ENCODE measurements at places on chromosomes 1 and 21.

- no peak for DNase-seq
Observed at GRCh38 chr1:69244211-69244610, 323.5 kb upstream of the LRRC7 start.

DNA sequence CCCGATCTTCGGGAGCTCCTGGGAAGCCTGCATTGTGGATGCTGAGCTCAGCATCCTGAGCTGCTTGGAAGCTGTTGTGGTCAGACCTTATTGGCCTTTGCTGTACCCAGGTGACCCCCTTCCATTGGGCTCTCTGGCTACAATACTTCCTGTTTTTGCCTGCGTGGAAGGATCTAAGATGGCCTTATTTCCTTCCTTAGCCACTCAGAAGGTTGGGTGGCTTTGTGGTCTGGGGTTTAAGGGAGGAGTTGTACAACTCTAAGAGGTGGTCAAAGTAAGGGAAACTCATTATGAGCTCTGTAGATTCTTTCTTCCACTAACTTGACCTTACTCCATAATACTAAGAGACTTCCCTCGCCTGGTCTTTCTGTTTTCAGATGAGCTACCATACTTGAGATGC lies 17.7 kb downstream of the PFKFB2 start:
- no peak for DNase-seq

- DNase-seq: no peak
Observed at GRCh38 chr1:226403201-226404034, 4.5 kb downstream of the PARP1 start.

GRCh38 chr1:12441414-12442105 lies 176.4 kb downstream of the DHRS3 start:
- DNase-seq: no peak

GRCh38 chr1:40944326-40944725 lies 35.2 kb upstream of the CTPS1 start:
- DNase-seq: no peak

DNA sequence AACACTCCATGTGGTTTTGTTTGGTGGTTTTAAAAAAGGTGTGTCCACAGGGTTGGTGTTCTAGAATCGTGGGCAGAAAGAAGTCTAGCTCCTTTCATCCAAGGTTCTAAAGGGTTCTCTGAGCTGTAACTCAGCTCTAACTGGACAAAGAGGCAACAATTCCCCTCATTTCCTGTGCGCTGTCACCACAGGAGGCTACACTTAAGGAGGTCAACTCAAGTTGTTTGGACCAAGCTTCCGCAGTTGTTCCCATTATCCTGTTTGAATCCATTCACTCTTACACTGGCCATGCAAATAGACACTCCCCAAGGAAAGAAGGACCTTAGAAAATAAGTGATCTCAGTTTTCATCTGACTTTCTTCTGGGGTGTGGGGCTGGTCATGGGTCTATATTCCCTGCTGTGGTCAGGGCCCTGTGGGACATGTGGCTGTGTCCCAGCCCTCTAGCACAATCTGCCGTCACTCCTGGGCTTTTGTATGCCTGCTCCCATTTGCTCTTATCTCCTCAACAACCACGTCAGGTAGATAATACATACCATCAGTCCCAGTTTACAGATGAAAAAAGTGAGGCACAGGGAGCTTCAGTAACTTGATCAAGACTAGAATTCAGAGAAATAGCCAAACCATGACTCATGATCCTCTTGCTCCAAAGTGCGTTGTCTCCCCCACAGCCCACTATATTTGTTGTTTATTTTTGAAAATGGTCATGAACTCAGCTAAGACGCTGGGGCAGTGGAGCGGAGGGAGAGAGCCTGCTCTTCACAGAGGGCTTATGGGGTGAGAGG lies 103.6 kb downstream of the RHOU start:
- DNase-seq: no peak

DNA sequence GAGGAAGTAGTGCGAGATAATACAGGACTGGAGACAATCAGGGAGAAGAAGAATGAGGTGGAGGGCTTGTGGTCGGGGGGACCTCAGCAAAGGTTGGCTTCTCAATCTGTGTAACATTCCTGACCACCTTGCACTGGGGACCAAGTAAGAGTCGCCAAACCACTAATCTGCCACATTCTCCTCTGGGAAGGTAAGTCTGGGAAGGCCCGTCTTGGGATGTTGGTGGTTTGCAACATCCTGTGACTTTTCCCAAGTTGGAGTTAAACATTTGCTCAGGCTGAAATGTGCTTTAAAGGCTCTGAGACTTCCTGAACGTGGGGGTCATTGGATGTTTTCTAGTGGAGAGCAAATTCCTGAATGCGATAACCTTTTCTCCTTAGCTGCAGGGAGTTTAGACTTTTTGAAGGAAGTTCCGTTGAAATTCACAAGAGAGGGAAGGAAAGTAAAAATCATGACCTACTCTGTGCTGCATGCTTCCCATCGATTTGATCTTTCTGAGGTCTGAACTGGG lies 325.9 kb downstream of the RPS6KC1 start:
- no peak for DNase-seq

DNA sequence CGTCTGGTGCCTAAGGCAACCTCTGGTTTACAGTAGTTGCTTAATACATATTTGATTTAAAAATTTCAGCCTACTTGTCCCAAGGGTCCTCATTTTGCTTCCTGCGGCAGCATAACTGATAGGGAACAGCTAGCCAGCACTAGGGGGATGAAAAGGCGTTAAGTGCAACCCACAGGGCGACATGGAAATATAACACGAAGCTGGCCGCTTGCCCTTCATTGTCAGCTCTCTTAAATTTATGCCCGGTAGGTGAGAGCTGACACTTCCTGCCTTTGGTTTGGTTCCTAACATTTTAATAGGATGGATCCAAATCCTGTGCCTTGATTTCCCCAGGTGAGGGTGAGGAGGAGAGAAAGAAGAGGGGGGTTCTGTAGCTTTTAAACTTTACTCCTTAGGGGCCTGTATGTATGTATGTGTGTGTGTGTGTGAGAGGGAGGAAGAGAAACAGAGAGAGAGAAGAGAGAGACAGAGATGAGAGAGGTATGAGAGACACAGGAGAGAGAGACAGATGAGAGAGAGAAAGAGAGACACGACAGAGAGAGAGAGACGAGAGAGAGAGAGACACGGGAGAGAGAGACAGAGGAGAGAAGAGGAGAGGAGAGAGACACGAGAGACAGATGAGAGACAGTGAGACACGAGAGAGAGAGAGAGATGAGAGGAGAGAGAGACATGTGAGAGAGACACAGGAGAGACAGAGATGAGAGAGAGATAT lies 938 bp upstream of the ACTN2 start:
- DNase-seq: no peak

- DNase-seq: no peak
Observed at GRCh38 chr1:68332041-68332440, 99.7 kb upstream of the WLS start.

GRCh38 chr1:175075572-175076568 lies 8.2 kb downstream of the TNN start:
- DNase-seq: no peak

DNA sequence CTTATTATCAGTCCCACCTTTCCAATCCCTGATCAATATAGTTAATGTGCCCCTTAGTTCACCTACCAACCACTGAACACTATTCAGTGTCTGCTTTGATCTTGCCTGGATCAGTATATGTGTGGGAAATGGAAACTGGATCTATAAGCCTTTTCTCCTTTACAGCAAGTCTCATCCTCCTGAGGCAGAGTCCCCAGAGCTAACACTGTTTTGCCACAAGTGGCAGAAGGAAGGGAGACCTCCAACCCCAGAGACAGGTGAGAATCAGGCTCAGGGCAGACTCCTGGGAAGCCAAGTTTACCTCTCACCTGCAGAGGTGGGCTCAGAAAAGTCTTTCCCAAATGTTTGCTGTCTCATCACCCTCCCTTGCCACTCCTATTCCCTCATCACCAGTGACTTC lies at the start of gene OR6N2:
Gene OR6N2 (minus strand): TSS at position 101 of the 400 bp plus-strand sequence. CDS start 3,569 bp downstream, outside the sequence.
- no peak for DNase-seq

DNA sequence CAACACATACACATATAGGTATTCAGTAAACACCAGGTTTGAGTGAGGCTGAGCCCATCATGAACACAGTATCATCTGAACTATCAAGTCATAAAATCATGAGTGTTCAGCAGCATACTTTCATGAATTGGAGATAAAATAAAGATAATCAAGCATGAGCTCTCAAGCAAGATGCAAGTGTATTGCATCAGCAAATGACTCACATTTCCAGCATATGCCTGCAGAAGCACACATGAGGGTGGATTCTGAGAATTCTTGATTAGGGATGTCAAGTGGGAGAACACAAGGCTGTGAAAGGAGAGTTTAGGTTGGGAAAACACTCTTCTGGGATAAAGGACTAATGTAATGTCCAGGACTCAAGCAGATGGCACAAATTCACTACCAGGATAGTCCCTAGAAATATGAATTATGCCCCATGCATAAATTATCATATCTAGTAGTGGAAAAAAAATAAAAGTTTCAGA lies 299.2 kb downstream of the SRGAP2C start:
- no peak for DNase-seq

DNA sequence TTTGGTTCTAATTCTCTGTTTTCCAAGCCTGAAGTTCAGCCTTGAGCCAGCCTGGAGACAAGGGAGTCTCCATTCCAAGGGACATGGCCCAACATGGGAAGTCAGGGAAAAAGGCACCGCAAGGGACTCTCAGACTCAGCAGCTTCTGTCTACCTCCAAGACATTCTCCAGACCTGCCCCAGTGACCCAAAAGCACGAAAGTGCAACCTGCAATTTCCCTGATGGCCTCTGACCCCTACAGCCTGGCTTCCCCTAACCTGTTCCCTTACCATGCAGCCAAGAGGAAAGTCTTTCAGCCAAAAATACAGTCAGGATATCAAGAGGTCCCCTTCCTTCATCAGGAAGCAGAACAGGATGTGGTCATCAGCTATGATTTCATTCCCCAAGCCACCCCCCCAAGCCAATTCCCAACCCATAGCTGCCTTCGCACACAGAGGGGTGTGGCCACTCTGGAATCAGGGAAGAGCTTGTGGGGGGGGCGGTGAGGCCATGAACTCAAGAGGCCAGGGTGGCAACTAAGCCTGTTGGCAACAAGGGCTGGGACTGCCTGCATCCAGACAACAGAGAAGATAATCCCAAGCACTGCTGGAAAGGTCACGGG lies 59.2 kb downstream of the TIAM1 start:
- DNase-seq: no peak

- no peak for DNase-seq
Observed at GRCh38 chr1:54252371-54252936, 52.5 kb downstream of the MRPL37 start.

GRCh38 chr1:58841455-58841854 lies 57.6 kb upstream of the JUN start:
- no peak for DNase-seq

Data from stimulated activated CD4-positive, alpha-beta T cell treated with anti-CD3 and anti-CD28 coated beads, Interleukin-1b, Interleukin-23, amount 100 ng/mL, for 4 hours (primary cell).